ENCODE measurements at places on chromosomes 16 and 17.

GRCh38 chr16:28289048-28289447, 3.3 kb upstream of the SBK1 start:
- DNase-seq = no peak

GRCh38 chr16:29745853-29746345, at the start of gene C16orf54:
Gene C16orf54, minus strand, starts transcription at chr16:29745990. Its CDS starts 1,039 bp downstream, at chr16:29744951.
- DNase-seq = peak; percentile 45

- DNase-seq = no peak
These were observed 34.6 kb upstream of the AKTIP start for GRCh38 chr16:53537626-53538025.

GRCh38 chr17:69769050-69769449, 306.0 kb upstream of the KCNJ16 start:
- no peak for DNase-seq

GRCh38 chr16:35182943-35183550, 1723.6 kb downstream of the TP53TG3F start:
- no peak for DNase-seq

GRCh38 chr16:54482892-54483574, 196.4 kb upstream of the IRX3 start:
- DNase-seq = no peak

- DNase-seq = no peak
These were observed 30.9 kb upstream of the DYNLRB2 start for GRCh38 chr16:80509872-80510271.

GRCh38 chr17:44345454-44346026, 438 bp downstream of the GRN start:
- peak; percentile 65 for DNase-seq

- no peak for DNase-seq
These were observed 18.6 kb upstream of the C16orf95 start for GRCh38 chr16:87335625-87336433.

DNA sequence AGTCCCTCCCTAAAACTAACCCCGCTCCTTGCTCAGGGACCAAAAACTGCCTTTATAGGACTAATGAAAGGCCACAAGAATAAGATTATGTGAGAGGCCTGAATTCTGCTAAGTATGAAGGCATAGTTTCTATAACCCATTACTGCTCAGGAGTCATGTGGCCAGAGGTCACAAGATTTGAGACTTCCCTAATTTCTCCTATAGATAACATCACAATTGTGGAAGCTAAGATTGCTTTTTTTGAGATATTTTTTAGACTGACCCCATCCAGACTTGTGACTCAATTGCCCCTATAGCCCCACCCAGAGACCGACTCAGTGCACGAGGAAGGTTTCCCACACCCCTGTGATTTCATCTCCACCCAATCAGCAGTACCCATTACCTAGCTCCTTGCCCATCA, 504.1 kb upstream of the GOT2 start:
- DNase-seq = no peak

- DNase-seq = no peak
These were observed 15.7 kb downstream of the ALDH3A2 start for GRCh38 chr17:19664136-19664820.

DNA sequence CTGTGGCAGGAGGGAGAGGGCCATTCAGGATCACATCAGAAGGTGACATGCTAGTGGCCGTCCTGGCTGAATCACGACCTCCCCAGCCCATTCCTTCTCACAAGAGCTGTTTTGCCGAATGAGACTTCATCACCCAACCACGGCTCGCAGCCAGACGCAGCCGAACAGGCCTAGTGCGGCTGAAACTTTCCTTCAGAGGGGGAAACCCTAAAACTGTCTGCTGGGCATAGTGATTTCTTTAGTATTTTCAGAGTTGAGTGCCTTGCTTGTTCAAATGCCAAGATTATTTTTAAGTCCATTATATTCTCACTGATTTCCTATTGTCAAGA, 343.7 kb downstream of the CPPED1 start:
- DNase-seq = no peak

DNA sequence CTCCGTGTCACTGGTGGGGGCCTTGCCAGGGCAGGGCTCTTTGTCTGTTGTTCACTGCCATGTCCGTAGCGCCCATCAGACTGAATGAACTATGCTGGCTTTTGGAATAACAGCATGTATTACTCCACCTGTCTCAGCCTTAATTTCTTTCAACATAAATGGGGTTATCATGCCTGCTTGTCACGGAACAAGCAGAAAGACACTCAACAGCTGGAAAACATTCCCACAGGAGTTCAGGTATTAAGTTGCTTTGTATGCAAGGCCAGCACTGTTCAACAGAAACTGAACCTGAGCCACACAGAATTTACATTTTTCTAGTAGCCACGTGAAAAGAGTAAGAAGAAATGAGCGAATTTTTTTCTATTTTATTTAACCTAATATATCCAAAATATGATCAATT, 13.1 kb downstream of the PPL start:
- no peak for DNase-seq

GRCh38 chr16:2520784-2521531, 787 bp downstream of the AMDHD2 start:
- peak; percentile 24 for DNase-seq

DNA sequence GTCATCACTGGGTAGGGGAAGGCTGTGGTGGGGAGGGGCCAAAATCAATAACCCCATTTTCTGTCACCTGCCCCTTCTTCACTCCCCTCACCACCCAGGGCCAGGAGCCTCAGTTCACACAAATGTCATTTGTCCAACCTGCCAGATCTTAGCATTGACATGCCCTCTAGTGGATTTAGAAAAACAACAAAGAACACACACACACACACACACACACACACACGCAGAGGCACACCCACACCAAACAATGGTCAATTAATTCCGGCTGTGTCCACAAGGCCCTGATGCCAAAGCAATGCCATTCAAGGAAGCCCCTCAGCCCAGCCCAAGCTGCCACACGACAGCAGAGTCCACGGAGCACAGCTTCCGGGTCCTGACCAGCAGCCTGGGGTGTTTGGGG, 68.4 kb downstream of the NOG start:
- no peak for DNase-seq

GRCh38 chr17:5555254-5555653, 29.1 kb downstream of the NLRP1 start:
- no peak for DNase-seq

GRCh38 chr17:9120471-9120870, 99.2 kb downstream of the NTN1 start:
- DNase-seq = no peak

DNA sequence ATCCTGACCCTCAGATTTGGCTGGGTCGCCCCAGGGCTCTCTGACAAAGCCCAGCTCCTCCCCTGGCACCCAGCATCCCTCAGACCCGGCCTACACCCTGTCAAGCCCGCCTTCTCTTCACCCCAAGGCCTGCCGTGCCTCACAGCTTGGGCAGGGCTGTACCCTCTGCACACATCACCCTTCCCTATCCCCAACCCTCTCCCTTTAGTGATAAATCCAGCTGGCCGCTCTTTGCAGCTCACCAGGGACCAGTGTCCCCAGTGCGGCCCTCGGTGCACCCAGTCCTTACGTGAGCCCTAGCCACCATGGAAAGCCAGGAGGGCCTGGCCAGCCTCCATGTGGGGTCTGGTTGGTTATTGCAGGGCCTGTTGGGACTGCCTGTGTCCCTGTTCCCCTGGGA, 74.5 kb downstream of the RAI1 start:
- DNase-seq = no peak

DNA sequence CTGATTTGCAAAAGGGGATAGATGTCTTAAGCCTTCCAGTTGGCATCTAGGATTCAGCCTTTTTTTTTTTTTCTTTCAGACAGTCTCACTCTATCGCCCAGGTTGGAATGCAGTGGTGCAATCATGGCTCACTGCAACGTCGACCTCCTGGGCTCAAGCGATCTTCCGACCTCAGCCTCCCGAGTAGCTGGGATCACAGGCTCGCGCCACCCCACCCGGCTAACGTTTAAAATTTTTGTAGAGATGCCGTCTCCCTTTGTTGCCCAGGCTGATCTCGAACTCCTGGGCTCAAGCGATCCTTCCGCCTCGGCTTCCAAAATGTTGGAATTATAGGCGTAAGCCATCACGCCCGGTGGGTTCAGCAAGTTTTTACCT, 571 bp upstream of the CCP110 start:
- no peak for DNase-seq

DNA sequence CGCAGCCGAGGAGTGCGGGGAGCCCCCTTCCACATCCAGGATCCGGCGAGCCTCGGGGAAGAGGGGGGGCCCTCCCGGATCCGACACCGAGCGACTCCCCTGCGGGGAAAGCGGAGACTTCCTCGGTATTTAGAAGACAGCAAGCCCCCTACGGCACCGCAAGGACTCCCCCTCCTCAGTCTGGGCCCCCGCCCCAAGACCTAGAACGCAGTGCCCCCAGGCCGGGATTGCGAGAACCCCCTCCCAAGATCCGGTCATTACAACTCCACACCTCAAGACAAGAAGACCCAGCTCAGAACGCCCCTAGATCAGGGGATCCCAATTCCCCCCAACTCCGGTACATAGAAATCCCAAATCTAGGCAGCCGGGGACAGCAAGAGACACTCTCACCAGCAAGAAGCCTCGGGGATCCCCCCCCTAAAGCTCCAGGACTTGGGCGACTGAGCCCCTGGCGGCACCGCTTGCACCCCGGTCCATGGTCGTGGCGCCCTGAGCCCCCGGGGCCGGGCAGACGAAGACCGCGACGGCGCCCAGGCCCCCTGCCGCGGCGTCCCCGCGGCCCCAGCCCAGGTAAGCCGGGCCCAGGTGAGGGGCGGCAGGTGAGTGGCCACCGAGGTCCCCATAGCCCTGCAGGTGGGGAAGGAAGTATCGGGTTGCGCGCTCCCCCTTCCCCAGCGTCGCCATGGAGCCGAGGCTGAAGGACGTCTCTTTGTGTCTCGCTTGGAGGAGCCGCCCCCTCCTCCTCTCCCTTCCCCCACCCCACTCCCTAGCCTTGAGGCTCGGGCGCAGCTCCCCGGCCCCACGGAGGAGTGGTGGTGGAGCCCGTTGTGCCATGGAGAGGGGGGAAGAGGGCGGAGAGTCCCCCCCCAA, 641 bp downstream of the SBK1 start:
- no peak for DNase-seq

DNA sequence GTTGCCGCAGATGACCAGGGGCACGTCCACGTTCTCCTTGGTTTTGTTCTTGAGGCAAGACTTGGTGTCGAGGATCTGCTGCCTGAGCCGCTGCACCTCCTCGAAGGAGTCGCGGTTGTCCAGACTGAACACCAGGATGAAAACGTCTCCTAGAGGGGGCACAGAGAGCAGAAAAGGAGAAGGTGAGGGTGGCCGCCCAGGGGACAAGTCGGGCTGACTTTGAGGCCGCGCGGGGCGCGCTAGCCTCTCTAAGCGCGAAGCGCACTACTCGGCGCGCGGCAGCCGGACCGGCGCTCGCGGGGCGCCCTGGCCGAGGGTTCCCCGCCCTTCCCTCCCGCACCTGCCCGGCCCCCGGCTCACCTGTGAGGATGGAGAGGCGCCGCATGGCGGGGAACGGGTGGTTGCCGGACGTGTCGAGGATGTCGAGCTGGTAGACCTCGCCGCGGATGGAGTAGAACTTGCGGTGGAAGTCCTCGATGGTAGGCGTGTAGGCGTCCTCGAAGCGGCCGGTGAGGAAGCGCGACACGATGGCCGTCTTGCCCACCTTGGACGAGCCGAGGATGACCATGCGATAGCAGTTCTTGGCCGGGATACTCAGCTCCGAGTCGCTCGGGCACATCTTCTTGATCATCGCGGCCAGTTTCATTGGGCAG, 533 bp downstream of the RASD1 start:
- no peak for DNase-seq

DNA sequence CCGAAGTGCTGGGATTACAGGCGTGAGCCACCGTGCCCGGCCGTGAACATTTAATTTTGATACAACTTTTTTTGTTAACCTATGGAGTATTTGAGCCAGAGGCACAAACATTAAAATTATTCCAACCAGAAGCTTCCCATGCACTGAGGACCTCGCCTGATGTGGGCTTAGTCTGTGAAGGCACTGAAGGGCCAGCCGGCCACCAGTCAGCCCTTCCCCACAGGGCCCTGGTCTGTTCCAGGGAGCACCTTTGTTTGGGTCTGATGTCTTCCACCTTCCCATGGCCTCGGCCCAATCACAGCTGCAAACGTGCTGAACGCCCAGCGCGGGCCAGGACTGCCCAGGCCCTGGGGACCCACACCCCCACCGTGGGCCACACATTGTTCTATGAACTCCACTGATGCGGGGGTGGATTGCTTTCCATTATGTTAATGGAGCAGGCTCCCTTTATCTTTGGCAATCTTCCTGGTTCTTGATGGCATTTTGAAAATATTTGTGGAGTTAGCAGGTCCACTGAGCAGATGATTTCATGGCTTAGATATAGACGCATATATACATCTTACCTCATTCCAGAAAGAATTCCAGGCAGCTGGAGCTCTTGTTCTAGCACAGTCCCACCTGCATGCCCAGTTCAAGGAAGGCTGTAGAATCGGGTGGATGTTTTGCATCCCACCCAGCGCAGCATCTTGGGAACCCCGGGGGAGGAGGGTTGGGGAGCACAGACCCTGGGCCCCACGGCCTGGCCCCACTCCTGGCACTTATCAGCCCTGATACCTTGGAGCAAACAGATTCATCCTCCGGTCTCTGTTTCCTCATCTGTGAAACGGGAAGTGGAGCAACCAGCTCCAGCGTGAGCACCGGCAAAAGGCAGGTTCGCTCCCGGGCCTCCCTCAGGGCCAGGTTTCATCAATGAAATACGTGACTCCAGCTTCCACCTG, 14.5 kb downstream of the SPIRE2 start:
- no peak for DNase-seq

Data from right hindlimb (tissue), 1 donor.